Fibroblast of upper back skin (primary cell): ENCODE measurements at places on chromosomes 2 and 18.

DNA sequence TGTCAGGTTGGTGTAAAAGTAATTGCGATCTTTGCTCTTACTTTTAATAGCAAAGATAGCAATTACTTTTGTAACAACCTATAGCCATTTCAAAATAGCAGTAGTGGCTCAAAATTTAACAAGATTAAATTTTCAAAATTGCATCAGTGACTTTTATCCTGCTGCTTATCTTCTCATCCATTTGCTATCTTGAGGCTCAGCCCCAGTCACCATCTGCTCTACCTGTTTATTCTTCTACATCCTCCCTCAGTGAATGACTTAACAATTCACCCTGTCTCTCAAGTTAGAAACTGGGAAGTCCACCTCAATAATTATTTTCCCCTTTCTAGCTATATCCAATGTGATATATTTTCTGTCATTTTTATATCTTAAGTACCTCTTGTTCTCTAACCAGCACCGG is 148.6 kb upstream of the ZNF804A start:
- no peak for DNase-seq

GRCh38 chr2:213545964-213546475 is 261.8 kb downstream of the SPAG16 start:
- DNase-seq = no peak

- DNase-seq = no peak
Observed at GRCh38 chr2:119180892-119181291, 22.3 kb upstream of the C1QL2 start.

DNA sequence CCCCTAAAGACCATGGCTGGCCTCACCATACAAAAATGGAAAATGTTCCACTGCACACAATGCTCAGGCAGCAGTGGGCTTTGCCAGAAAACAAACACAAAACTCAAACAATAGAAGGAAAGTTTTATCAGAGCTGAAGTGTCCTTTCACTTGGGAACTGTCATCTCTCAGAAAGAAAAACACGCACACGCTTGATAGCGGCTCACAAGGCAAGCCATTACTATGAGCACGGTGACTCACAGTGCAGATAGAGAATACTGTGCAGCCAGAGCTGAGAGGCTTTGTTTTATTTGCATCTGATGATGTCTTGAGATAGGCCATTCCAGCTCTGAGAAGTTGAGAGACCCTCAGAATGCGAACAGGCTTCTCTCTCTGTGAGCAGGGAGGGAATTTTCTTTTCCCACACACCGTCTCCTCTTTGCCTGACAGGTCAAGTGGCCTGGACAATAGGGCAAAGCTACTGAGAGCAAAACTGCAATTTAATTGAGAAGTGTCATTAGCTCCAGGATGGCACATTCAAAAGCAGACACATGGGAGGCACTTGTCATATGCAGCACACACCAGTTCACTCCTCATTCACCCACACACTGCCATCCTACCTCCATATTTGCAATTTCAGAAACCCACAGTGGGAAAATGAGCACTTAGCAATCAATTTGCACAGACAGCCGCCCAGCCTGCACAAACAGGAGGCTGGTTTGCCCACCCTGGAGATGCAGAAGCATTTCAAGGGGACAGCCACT is 236.6 kb downstream of the SS18 start:
- DNase-seq = no peak

DNA sequence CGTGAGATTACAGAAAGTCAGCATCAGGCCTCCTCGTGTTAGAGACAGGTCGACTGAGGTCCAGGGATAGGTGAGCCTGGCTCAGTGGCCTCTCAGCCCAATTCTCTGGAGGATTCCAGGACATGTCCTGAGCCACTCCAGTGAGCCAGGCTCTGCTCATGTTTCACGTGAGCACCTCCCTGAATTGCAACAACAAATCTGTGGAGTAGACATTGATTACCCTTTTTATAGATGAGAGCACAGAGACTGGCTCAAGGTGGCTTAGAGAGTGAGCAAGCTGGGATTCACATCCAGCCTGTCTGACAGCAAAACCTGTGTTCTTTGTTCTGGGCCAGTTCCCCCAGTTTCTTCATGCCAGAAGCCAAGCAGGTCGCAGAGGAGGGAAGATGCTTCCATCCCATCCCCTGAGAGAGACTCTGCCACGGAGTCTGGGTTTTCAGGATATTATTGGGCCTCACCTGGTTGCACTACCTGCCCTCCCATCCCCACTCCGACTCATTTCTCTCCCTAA is 46.4 kb downstream of the HS1BP3 start:
- no peak for DNase-seq

DNA sequence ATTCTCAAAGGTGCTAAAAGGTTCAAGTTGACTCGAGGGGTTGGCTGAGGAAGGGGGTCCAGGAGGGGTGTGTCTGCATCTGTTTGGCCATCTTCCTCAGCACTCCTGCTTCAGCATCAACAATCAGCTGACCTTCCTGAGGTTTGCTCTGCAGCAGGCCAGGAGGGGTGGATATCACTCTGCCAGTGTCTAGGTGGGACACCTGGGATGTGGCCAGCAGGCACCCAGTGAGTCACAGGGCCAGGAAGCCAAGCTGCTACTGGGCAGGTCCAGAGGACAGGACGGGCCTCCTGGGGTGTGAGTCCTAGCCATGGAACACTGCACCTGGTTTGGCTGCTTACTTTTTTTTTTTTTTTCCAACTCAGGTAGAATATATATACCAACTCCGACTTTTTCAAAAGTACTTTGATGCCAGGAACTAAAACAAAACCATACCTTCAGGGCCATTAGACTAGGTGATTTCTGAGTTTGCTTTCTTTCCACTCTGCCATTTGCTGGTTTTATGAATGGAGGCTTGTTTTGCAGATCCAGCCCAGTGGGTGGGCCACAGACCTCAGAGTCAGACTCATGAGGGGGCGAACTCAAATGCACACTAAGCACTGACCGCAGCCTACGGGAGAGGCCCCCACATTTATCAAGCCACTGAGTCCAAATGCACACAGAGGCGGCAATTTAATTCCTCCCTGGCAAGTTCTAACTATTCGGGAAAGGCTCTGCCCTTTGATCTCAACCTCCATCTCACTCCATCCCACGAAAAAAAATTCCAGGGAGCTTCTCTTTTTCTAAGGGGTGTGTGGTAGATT is 76.0 kb downstream of the UXS1 start:
- DNase-seq = no peak

GRCh38 chr2:146633159-146633558 is 1211.7 kb upstream of the ACVR2A start:
- peak; percentile 17 for DNase-seq

DNA sequence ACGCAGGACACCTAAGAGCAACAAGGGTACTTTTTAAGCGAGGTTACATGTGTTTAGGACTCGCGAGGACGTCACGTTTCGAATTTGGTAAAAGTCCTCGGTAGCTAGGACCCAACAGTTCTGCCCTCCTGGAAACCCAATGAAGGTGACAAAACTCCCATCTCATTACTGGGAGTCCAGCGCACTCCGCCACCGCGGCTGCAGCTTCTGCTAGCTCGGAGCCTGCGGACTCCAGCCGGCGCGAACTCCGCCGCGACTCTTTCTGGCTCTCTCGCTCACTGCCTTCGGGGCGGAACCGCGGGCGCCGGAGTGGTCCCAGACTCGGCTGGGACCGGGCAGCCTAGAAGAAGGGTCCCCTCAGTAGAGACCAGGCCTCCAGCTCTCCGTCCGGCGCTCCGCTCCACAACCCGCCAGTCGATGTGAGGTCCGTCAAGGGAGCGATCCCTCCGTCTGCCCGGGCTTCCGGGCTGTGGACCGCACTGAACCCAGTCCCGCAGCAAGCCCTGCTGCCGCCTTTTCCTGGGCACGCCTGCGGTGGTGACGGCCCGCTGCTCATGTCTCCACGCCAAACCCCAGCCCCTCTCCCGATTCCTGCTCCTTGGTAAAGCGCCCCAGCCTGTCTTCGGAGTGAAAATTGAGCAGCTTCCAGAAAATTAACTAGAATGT is 3.0 kb upstream of the OSR1 start:
- DNase-seq = no peak

DNA sequence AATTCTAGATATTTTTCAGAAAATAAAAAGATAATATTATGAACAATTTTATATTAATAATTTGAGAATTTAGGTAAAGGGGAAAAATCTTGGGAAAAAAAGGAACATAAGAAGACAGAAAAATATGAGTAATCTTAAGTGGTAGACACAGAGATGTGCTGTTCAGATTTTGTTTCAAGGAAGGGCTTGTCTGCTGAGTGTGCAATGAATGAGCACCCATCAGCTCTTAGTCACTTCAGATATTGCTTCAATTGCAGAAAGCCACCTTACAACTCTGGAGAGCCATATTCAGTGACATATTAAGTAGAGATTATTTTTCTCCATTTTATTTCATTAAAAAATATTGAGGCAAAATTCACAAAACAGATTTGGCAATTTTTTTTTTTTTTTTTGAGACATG is 282.0 kb upstream of the CHST9 start:
- DNase-seq = no peak

DNA sequence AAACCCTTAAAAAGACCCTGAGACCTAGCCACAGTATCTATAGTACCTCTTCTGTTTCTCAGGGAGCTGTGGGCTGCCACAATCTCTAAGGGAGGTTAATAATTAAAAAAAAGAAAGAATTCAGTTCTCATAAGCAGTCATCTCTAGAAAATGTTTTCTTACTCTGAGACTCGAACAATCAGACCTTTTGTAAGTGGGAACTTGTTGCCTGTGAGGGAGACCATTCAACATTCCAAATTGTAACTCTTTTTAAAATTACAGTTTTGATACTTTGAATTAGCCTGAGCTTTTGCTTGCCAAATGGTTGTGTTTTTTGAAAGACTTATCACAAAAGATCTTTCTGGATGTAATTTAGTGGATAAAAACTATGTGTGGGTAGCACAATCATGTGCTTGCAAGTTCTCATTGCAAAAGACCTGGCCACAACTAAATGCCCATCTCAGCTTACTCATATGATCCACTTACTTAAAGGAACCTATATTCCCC is 33.3 kb downstream of the IL1R2 start:
- DNase-seq = peak; percentile 77

GRCh38 chr2:152165306-152165705 is 10.3 kb downstream of the STAM2 start:
- DNase-seq = no peak

DNA sequence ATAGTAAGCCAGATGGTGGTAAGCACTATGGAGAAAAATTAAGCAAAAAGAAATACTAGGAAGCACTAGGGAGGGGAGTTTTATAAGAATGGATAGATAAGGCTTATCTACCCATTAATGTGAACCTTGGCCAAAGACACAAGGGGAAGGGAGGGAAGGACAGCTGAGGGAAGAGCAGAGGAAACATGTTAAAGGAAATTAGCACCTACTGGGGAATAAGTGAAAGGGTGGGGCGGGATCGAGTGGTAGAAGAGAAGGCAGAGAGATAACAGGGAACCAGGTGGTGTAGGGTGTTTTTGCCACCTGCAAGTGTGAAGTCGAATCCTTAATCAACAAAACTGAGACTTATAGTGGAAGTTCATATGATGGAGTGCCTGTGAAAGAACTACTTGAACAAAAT is 1.7 kb downstream of the UNC80 start:
- no peak for DNase-seq
